ENCODE measurements at places on chromosomes 4 and X.

DNA sequence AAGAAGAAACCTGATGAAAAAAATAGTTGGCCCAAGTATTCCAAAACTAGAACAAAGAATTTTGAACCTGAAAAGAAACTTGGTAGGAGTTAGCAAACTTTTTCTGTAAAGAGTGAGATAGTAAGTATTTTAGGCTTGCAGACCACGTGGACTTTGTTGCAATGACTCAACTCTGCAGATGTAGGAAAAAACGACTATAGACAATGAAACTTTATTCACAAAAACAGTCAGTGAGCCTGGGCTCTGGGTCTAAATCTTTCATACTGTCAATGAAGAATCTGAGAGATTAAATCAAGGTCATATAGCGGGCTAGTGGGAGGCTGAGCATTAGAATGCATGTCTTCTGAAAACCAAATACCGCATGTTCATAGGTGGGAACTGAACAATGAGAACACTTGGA is 23.0 kb downstream of the SH3D19 start:
- DNase-seq: no peak

DNA sequence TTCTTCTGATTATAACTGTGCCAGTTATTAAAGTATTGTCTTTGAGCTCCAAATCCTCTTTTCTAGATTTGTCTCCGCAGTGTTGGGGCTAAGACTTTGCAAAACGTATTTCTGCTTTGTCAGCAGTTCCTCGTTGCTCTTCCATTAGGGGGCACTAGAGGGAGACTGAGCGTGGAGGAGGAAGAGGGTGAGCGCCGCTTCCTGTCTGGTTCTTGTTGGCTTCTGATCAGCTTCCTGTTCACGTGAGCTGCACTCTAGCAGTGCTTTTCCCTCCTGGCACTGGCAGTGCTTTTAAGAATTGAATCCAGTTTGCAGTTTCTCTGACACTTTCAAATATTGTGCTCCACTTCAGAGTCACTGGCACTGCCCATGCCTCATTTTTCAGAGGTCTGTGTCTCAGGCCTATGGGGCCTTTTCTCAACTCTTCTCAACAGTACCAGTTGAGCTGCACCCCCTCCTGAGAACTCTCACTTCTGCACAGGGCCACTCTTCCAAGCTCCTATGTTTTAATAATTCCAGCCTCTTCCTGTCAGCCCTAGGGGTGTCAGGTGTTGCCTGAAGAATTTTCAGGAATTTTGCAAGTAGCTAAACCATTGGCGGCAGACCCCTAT is 54.4 kb upstream of the LCORL start:
- no peak for DNase-seq

DNA sequence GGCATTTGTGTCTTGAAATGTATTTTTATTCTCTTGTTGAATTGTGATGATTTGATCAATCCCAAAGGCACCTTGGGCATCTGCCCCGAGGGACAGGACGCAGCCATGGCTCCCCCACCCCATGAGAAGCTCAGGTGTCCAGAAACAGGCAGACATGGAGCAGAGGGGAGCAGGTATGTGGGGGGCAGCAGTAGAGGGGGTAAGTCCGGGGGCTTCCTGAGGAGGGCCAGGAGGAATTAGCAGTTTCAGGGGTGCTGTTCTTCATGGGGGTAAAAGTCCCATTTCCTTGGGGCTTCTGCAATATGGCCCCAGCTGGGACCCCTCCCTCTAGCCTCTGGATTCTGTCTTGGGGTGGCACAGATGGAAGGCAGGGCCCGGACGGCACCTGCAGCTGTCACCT is 67.0 kb upstream of the HMX1 start:
- DNase-seq: no peak

DNA sequence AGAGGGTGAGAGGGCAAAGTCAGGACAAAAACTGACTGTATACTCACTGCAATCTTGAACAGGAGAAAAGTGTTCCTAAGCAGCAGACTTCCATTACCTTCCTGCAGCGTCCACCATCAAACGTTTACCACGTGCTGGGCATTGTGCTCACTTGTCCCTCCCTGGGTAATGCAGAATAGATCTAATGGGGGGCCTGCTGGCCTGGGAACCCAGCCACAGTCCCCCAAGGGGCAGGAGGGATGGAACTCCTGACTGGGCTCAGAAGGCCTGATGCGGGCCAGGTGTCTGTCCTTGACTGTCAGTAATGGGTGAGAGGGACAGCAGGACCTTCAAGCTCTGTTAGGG is 37.6 kb upstream of the FAM156A start:
- no peak for DNase-seq

GRCh38 chr4:1809754-1810502 is 16.8 kb downstream of the FGFR3 start:
- peak; percentile 44 for DNase-seq

- no peak for DNase-seq
These were observed 98.0 kb downstream of the CXCL13 start for GRCh38 chr4:77703666-77704065.

- DNase-seq: no peak
These were observed 79.6 kb downstream of the COMMD8 start for GRCh38 chr4:47383829-47384427.

- no peak for DNase-seq
These were observed 687.4 kb upstream of the HS3ST1 start for GRCh38 chr4:12116009-12116552.

DNA sequence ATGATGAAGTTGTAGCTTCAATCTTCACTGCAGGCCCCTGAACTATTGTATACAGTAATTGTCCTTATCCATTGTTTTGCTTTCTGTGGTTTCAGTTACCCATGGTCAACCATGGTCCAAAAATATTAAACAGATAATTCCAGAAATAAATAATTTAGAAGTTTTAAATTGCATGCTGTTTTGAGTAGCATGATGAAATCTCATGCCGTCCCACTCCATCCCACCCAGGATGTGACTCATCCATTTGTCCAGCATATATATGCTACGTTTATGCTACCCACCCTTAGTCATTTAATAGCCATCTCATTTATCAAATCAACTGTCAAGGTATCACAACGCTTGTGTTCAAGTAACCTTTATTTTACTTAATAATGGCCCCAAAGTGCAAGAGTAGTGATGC is 34.5 kb downstream of the IQCM start:
- no peak for DNase-seq

GRCh38 chr4:4564522-4564921 is 22.7 kb upstream of the STX18 start:
- no peak for DNase-seq

DNA sequence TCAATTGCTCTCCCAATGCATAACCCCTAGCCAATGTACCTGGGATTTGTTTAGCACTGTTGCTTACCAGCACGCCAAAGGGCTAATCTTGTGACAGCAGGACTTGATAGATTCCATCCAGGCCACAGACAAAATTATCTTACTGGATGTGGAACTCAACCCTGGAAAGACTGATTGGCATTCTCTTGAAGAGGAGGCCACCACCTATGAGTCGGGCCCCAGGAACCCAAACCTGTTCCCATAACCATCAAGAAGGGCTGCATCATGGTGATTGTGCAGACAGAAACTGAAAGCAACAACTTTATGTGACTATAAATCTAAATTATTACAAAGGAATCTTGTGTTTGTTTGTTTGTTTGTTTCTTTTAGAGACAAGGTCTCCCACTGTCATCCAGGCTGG is 19.9 kb upstream of the TMEM255A start:
- no peak for DNase-seq

DNA sequence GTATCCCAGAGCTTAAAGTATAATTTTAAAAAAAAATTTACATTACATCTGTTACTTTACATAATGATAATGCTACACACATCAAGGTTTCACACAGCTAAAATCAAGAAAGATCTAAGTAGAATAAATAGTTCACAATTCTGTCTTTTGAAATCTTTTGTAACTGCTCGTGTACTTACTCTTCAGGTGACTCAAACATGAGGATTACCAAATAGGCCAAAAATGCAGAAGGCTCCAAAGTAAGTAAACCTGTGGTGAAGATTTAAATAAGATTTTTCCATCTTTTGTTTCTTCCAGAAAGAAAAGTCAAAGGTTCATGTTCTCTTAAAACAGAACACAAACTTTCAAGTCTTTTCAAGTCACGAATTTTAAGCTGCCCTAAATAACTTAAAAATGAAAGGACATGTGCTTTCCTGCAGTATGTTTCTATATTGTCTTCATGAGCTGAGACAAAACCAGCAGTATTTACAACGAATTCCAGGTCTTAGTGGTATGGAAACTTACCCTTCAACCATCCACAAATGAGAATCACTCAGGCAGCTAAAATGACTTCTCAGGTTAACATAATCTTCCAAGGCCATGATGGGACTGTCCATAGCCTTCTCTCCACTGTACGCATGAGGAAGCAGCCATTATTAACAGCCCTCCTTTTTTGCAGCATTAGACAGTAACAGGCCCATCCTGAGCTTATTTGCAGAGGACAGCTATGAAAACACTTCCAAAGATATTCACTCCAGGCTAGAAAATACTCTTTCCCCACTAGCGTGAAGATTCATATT is 172.8 kb upstream of the EDNRA start:
- no peak for DNase-seq

DNA sequence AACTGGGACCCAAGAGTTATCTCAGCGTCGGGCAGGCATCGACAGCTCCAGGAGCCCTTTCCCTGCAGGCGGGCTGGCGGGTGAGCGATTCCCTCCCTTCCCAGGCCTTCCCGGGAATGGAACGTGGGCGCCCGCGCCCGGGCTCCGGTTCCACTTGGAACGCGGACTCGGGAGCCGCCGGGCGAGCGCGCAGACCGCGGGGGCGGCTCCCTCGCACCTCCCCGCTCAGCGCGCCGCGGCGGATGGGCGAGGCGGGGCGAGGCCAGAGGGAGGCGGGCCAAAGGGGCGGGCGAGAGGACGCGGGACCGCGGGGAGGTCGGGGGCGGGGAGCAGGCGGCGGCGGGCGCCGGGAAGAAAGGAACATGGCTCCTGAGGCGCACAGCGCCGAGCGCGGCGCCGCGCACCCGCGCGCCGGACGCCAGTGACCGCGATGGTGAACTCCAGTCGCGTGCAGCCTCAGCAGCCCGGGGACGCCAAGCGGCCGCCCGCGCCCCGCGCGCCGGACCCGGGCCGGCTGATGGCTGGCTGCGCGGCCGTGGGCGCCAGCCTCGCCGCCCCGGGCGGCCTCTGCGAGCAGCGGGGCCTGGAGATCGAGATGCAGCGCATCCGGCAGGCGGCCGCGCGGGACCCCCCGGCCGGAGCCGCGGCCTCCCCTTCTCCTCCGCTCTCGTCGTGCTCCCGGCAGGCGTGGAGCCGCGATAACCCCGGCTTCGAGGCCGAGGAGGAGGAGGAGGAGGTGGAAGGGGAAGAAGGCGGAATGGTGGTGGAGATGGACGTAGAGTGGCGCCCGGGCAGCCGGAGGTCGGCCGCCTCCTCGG is at the start of gene PKD2:
Gene PKD2 (plus strand): TSS at position 332 of the 818 bp plus-strand sequence. CDS start 99 bp downstream, at position 431.
- peak; percentile 50 for DNase-seq

GRCh38 chr4:172688534-172688933 is 480.1 kb upstream of the GALNT7 start:
- DNase-seq: no peak

GRCh38 chrX:42746606-42747005 is 31.4 kb downstream of the PPP1R2C start:
- no peak for DNase-seq

DNA sequence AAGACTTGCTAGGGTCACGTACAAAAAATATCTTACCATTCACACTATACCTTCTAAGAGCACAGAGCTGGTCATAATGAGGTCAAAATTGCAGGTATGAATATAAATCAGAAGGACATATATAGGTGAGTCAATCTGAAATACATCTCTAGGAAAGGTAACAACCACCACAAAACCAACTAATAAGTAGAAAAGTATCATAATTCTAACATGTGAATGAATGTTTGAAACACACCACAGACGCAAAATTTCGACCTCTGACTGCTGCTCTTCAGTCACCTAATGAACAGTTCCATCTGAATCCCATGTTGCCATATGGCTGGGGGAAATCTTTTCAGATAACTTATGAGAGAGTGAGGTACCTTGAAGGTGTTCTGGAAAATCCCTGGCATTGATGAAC is 22.1 kb downstream of the STAP1 start:
- DNase-seq: no peak

GRCh38 chr4:4524364-4524763 is 17.5 kb downstream of the STX18 start:
- no peak for DNase-seq

DNA sequence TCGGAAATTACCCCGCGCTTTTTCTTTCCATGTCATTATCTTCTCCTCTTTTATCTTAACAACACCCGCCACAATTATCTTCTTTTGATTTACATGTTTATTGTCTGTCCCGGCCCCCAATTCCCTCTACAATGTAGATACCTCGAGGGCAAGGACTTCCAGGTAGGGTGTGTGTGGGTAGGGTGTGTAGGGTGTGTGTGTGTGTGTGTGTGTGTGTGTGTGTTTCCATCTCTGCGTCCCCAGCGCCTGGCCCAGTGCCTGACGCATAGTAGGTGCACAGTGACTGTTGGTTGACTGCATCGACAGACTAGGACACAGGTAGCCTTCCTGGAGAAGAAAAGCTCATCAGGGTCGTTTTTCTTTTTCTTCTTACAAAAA is 103.1 kb downstream of the UCHL1 start:
- DNase-seq: no peak

GRCh38 chr4:2243681-2244380 is 1.9 kb upstream of the HAUS3 start:
- no peak for DNase-seq

DNA sequence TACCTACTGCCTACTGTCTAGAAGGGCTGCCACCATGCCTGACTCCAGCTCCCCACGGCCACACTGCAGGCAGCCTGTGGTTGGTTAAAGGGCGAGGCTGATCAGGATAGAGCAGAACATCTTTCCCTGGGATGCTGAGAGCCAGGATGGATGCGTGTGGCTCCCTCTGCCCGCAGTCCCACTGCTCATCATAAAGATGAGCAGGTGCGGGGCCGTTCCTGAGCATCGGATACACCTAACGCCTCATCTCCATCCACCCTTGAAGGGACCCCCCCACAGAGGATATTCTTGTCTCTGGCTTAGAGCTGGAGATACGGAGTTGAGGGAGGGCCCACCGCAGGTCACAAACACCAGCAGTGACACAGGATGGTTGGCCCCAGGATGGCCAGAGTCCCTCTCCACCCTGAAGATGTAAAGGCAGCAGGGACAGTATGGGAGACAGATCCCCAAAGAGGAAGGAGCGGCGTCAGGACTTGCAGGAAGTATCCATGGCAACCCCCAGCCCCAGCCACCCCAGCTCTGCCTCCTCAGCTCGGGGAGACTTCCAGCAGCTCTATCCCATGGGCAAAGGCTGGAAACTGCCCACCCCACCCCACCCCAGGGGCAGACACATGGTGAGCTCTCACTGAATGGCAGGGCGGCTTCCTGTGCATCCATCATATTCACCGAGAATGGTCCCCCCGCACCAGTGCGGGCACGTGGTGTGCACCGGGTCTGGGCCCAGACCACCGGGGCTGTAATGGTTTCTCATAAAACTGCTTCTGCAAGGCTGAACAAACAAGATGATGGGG is 19.3 kb downstream of the PPP2R2C start:
- no peak for DNase-seq

- peak; percentile 44 for DNase-seq
These were observed 4.9 kb downstream of the PLAC8 start for GRCh38 chr4:83109480-83110222.

- DNase-seq: peak; percentile 85
These were observed at the start of gene GTPBP6 for GRCh38 chrX:318739-319578. Gene GTPBP6 (minus strand): TSS chrX:318796. CDS start chrX:318787, 9 bp downstream.

GRCh38 chr4:120843849-120844527 is 78.5 kb downstream of the PRDM5 start:
- no peak for DNase-seq

- DNase-seq: no peak
These were observed 72.4 kb downstream of the PCYT1B start for GRCh38 chrX:24574743-24575142.

All from stimulated activated CD4-positive, alpha-beta T cell treated with anti-CD3 and anti-CD28 coated beads, Interleukin-1b, Interleukin-23, amount 100 ng/mL, for 24 hours (primary cell).